ENCODE measurements at places on chromosomes 7 and 10.

DNA sequence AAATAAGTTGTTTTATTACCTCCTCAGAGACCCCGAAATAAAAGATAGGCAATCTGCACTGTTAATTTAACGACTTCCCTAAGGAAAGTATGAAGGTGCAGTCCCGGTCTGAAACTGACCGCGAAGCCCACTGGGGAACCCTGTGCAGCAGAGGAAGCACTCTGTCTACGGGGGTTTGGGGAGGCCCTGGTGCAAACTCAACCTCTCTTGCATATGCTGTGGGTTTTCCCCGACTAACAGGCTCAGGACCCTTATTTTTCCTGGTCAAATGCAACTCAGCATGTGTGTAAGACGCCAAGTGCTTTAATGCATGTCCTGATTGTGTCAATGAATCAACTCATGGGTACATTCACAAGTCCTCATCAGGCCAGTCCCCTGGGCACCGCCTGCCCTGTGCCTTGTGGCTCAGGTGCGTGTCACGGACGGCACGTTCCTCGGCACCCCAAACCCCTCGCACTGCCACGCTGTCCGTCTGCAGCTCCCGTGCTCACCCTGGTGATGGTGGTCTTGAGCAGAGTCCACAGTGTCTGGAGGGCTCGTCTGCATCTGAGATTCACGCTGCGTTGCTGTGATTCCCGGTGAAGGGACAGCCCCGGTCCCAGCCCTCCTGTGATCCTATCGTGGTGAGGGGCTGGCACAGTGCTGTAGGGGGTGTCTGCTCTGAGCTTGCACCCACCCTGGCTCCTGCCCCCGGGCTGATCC lies 33.8 kb downstream of the JAKMIP3 start:
- no peak for DNase-seq

- peak; percentile 95 for DNase-seq
Observed at GRCh38 chr10:13660551-13660920, 73.8 kb downstream of the PRPF18 start.

- DNase-seq = no peak
Observed at GRCh38 chr10:45370202-45370955, 3.6 kb upstream of the ALOX5 start.

GRCh38 chr7:22447008-22447407 lies 53.0 kb downstream of the STEAP1B start:
- no peak for DNase-seq

- DNase-seq = peak; percentile 68
Observed at GRCh38 chr7:149209518-149210269, 14.3 kb downstream of the ZNF282 start.

- no peak for DNase-seq
Observed at GRCh38 chr10:33616956-33617355, 282.5 kb upstream of the NRP1 start.

GRCh38 chr10:73768881-73769280 lies 13.0 kb upstream of the CHCHD1 start:
- DNase-seq = no peak

- DNase-seq = peak; percentile 59
Observed at GRCh38 chr10:128704716-128705115, 578.5 kb upstream of the MKI67 start.

- DNase-seq = peak; percentile 99
Observed at GRCh38 chr10:14560274-14560673, 214.4 kb downstream of the FAM107B start.

- DNase-seq = peak; percentile 63
Observed at GRCh38 chr10:580778-581177, 108.7 kb downstream of the DIP2C start.

- no peak for DNase-seq
Observed at GRCh38 chr7:152637920-152638580, 37.9 kb downstream of the XRCC2 start.

- DNase-seq = no peak
Observed at GRCh38 chr7:77467408-77467807, 51.3 kb upstream of the GSAP start.

DNA sequence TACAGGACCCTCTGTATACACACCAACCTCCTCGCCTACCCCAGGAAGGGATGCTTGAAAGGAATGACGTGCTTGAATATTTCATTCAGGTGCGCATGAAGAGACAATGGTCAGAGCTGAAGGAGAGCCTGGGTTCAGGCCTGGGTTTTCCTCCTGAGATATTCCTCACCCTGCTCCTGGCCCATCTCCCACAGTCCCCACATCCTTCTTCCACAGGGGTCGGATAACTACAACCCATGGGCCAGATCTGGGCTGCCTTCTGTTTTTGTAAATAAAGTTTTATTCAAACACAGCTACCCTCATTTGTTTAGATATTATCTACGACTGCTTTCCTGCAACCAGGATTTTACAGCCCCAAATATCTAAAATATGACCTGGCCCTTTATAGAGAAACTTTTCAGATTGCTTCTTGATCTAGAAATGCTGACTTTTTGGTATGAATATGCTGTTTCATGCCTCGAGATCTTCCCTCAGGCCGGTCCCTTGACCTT lies 1.8 kb upstream of the RADIL start:
- DNase-seq = no peak

- no peak for DNase-seq
Observed at GRCh38 chr10:75189266-75190096, 21.1 kb upstream of the VDAC2 start.

DNA sequence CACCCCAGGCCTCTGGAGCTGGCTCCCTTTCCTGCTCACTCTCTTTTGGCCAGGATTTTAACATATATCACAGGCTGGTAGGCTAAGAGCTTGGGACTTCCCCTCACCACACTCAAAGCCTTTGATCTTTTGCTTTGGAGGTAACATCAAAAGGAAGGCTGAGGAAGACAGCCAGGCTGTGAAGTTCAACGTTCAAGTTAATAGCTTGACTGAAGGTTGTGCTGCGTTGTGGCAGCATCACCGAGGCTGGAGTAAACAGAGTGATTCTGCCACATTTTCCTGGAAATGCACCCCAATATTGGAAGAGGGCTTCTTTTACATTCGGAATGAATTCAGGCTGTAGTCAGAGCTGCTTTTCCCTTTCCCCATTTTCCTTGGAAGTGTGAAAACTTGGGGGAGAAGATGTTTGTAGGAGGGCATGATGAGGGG lies 57.3 kb downstream of the TCF7L2 start:
- DNase-seq = no peak

DNA sequence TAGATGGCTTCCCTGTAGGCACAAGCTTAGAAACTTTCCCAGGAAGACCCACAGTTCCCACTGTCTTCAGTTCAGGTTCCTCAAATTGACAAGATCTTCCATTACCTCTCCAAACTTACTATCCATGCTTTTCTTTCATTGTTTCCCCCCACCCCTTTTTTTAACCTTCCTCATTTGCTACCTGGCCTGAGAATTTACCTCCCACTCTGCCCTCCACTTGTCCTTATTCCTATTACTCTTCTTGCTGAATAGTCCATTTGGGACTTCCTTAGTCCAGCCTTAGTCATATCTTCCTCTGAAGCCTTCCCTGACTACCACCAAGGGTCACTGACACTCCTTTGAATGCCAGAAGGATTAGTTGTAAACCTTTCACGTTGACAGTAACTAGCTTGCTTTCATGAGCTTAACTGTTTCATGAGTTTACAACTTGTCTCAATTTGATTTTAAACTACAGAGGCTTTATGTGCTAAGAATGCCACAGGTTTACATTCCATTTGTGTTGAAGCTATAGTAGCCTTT lies 1.2 kb upstream of the CALU start:
- DNase-seq = peak; percentile 87

- DNase-seq = no peak
Observed at GRCh38 chr10:3215153-3215775, 42.7 kb upstream of the PITRM1 start.

GRCh38 chr10:103682631-103683030 lies 172.7 kb downstream of the SH3PXD2A start:
- no peak for DNase-seq

- no peak for DNase-seq
Observed at GRCh38 chr7:101820703-101821102, 3.3 kb downstream of the CUX1 start.

- no peak for DNase-seq
Observed at GRCh38 chr7:95971716-95972115, 199.4 kb downstream of the DYNC1I1 start.

DNA sequence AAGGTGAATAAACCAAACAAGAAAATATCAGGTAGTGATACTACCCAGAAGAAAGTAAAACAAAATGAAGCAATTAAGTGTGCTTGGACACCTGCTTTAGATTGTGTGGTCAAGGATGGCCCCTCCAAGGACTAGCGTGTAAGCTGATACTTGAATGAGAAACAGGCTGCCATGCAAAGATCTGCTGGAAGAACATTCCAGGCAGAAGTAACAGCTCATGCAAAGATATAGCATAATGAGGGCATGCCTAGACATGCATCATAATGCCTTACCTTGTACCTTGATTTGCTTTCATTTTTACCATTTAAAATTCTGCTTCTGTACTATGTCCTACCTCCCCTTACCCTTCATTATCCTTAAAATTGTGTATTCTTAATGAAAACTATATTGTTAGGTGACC lies 74.8 kb upstream of the HDAC9 start:
- DNase-seq = peak; percentile 93

DNA sequence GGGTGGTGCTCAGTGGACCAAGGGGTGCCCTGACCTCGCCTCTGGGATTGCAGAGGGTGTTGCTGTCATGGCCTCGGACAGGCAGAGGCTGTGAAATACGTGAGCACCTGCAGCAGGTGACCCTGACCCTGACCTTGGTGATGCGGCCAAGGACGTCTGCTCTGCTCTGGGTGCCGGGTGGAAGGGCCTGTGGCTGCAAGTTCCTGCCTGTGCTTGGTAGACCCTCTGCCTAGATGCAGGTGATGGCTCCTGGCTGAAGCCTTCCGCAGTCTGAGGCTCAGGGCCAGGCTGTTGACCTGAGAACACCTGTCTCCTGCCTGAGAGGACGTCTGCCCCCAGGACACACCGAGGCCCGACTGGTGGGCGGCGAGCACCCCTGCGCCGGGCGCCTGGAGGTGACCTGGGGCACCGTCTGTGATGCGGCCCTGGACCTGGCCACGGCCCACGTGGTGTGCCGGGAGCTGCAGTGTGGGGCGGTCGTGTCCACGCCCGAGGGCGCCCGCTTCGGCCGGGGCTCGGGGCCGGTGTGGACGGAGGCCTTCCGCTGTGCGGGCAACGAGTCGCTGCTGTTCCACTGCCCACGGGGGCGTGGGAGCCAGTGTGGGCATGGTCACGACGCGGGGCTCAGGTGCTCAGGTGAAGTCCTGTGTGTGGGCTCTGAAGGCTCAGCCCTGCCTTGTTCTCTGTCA lies 4.4 kb downstream of the SCART1 start:
- DNase-seq = no peak

DNA sequence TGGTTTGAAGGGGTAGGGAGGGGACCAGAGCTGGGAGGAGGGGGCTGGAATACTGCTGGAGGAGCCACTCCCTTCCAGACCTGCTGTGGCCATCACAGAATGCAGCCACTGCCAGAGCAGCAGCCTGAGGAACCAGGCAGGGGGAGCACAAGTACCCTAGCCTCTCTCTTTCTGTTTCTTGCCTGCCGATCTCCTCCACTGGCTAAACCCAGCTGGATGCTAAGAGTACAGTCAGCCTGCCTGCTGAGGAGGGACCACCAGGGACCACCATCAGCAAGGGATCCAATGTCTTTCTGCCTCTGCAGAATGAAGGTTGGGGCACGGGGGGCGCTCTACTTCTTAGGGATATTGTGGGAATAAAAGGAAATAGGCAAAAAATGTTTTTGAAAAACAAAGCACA lies 4.7 kb downstream of the BLVRA start:
- no peak for DNase-seq

GRCh38 chr7:6615723-6616555 lies 529 bp downstream of the ZNF853 start:
- no peak for DNase-seq

DNA sequence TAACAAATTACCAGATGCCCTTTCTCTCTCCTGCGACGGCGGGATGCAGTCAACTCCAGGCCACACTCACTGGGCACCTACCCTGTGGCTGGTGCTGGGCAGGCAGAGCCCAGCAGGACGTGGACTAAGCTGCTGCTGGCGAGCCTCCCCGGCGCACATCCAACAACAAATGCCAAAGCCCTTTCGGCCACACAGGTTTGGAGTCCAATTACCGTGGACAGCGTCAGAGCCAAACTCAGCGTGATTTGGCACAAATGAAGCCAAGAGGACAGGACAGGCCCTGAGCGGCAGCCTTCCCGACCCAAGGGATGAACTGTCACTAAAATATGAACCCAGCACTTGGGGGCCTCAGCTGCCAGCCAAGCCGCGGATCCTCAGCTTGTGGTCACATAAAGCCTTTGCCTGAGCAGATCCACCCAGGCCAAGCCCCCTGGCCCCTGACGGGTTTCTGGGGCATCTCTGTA lies 28.4 kb downstream of the DAGLB start:
- no peak for DNase-seq

GRCh38 chr7:134004829-134005505 lies 122.2 kb upstream of the LRGUK start:
- DNase-seq = no peak

DNA sequence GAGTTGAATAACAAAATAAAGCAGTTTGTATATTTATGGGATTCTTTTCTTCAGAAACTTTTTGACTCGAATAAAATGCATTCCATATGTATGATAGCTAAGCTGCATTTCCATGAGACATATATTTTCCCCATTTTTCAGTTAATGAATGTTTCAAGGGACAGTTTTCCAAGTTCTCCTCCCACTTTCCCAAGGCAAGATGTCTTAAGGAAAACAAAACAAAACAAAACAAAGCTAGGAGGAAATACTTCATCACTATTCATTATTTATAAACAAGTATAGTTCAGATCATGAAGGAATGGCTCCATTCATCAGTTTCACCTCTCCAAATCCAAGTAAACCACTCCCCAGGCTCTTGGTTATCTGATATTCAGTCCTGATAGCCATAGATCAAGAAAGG lies 261.0 kb downstream of the WDR11 start:
- no peak for DNase-seq

- DNase-seq = peak; percentile 81
Observed at GRCh38 chr10:5618042-5618441, 48.4 kb downstream of the ASB13 start.

GRCh38 chr7:92634924-92635519 lies 44.8 kb upstream of the FAM133B start:
- DNase-seq = peak; percentile 90

DNA sequence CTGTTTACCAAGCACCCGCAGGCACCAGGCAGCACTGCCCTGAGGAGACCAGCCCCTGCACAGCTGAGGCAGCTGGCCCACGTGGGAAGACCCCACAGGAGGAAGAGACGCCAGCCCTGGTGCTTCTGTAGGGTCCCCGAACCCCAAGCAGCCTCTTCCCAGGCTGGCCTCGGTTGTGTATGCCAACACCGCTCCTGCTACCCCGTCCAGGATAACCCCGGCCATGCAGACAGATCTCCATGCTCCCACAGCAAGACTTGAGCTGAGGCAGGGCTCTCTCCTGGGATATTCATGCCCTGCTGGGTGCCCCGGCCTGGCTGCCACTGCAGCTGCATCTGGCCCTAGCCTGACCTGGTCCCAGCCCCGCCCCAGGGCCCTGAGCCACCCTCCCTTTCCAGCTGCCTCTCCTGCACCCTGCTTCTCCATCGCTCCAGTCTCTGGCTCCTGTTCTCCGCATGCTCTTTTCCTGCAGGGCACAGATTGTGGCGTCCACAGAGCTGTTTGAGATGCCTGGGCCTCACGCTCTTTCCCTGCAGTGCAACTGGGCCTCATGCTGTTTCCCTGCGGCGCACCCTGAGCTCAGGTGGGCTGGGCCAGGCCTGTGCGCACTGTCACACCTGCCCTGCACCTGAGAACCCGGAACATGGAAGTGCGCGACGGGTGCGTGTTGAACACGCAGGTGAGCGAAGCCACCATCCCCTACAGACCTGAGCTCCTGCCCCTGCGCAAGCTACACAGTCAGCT lies 236.2 kb downstream of the ELFN1 start:
- no peak for DNase-seq

GRCh38 chr7:35971133-35971891 lies 170.5 kb downstream of the SEPTIN7 start:
- no peak for DNase-seq
